Fibroblast of lung (primary cell): ENCODE measurements at places on chromosomes 7 and 10.
A peak's percentile ranks its signal among the peaks of the same experiment; 100 is the strongest.

DNA sequence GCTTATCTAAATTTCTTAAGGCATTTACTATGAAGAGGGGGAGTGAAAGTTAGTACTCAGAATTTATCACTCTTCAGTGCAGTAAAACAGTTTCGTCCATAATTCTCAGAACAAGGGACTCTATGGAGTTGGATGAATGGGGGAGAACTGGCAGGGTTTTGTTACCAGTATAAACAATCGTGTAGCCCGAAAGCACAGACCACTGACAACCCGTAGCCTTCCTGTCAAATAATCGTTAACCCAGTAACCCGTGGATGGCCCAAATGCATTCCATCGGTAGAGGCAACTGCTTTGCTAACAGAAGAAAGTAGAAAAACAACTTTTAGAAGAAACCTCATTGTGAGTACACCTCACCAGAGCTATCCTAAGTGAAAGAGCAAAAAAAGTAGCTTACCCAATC is 583.9 kb downstream of the NXPH1 start:
- DNase-seq: no peak

- DNase-seq: peak; percentile 78
These were observed 13.4 kb downstream of the LRRC17 start for GRCh38 chr7:102925976-102926782.

GRCh38 chr7:42045961-42046360 is 191.0 kb downstream of the GLI3 start:
- DNase-seq: no peak

DNA sequence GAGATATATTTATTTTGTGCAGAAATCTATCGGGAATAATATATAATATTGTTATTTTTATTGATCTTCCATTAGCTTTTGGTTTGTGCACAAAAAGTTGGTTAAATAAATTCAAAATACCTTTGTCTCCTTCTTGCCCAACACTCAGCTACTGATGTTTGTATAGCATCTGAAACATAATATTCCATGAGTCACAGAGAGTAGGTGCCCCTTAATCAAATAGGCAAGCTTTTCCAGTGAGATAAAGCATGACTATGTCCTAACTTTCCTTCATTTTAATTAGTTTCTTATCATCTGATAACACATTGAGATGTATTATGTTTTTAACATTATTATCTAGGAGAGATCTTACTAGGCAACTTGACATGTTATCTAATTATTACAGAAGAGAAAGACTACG is 432.2 kb downstream of the KIF20B start:
- DNase-seq: no peak

DNA sequence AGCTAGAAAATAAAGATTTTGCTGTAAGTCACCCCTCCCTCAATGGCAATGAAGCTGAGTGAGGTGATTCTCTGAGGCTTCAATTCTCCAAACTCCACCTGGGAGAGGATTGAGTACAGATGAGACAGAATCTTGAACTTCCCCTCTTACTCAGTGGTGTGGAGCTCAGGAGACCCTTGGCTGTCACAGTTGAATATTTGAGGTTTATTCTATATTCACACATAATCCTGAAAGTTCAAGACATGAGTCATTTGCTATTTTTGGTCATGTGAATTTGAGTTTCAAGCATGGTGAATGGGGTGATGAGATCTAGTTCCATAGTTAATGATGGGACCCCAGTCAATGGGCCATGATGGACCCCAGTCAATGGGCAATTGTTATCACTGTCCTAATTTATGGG is 13.9 kb upstream of the TECTB start:
- DNase-seq: peak; percentile 18

DNA sequence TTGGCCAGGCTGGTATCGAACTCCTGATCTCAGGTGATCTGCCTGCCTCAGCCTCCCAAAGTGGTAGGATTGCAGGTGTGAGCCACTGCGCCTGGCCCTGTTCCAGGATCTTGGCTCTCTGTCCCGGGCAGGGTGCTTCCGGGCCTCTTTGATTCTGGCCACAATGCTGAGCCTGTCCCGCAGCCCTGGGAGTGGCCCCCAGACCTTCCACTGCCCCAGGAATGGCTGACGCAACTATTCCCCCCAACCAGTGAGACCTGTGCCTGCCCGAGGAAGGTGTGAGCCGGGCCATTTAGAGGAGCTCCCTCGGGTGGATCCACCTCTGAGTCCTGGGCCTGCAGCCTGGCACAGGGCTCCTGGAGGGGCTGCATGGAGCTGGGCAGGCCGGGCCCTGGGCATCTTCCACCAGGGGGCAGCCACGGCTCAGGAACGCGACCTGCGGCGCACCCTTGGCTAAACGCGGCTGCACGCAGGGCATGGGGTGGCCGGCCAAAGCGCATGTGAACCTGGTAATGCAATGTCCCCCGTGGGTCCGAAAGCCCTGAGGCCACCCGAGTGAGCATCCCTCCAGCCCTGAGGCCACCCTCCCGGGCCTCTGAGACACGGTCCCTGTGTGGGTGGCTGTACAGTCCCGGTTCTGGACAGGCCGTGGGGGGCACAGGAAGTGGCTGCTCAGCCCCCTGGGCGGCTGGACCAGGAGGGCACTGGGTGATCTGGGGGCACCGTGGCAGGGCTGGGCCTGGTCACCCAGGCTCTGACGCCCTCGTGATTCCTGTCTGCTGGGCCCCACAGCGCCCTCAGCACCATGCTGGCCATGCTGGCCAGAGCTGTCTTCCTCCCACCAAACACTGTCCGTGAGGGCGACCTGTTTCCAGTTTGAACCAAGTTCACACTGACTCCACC is 24.8 kb downstream of the GRIFIN start:
- peak; percentile 54 for DNase-seq

DNA sequence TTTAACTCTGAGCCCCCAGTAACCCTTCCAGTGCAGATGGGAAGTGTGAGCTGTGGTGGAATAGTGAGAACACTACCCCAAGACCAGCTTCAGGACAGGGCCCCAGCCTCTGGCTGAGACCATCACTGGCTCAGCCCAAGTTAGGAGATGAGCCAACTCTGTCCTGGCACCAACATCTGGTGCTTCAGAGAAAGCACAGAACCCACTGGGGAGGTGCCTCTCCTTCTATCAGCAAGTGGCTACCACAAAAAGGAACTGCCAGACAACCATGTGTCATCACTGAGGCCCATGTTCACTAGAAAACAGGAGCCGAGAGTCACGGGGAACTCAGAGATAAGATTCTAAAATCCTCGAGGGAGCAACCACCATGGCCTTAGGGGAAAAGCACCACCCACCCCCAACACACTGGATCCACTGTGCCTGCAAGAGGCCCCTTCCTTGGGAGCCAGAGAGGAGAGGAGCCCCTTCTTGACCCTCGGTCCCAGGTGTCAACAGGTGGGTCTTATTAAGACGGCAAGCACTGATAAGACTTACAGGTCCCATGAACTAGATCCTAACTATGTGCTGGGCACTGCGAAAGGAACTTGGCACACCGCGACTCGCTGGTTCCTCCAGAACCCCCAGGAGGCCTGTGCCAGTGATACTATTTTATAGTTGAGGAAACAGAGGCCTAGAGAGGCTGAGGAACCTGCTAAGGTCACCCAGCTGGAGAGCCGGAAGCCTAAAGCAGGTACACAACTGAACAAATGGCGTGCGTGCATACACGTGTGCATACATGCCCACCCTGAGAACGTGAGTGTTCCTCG is 102.7 kb downstream of the FAM53B start:
- peak; percentile 66 for DNase-seq

DNA sequence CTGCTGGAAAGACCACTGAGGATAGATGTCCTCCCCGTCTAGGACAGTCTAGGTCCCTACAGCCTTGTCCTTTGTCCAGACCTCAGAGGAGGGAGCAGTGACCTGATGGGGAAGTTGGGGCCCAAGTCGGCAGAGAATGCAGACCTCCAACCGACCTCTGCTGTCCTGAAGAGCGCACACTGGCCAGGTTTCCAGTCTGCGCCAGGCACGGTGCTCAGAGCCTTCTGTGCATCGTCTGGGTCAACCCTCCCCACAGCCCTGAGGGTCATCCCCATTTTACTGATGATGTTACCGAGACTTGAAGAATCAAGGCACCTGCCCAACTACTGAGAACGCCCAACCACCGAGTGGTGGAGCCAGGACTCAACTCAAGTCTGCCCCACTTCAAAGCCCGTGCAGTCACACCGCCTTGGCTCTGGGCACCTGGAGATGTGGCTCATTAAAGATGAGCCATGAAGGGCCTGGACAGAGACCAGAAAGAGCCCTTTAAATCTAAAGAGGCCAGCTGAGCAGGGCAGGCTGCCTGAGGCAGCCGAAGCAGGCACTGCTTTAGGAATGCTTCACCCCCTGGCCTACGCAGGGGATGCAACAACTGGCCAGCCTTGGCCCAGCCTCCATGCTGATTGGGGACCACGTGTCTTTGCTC is 4.4 kb downstream of the ITPRIP start:
- peak; percentile 8 for DNase-seq

GRCh38 chr7:119086026-119086425 is 861.5 kb downstream of the ANKRD7 start:
- DNase-seq: no peak

DNA sequence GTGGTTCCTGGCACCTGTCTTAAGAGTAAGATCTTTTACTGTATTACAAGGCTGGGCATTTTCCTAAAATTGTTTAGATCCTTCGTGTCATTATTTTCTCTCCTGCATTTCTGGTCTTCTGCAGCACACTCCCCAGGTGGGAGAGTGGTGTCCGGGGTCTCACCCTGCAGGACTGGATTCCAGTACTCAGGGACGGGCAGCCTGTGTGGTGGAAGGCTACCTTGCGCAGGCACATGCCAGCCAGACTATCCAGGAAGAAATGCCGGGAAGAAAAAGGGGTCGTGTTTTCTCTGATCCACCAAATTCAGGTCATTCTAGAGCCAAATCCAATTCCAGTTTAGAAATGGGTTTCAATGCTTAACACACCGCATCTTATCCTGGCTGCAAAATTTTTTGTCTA is 27.7 kb downstream of the CNPY1 start:
- DNase-seq: no peak

- DNase-seq: no peak
These were observed 285.9 kb downstream of the ADARB2 start for GRCh38 chr10:1451362-1451888.

DNA sequence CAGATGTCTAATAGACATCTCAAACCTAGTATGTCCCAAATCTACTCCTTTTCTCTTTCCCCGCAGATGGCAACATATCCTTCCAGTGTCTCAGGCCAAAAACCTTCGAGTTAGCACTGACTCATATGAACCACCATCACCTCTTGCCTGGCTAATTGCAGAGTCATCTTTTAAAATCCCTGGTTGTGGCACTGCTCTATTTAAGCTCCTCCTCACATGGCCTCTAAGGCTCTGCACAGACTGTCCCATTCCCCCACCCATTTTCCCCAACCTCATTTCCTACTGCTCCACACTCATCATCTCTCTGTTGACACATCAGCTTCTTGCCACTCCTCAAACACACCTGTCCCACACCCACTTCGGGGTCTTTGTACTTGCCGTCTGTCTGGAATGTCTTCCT is 16.8 kb upstream of the HBP1 start:
- DNase-seq: peak; percentile 63

DNA sequence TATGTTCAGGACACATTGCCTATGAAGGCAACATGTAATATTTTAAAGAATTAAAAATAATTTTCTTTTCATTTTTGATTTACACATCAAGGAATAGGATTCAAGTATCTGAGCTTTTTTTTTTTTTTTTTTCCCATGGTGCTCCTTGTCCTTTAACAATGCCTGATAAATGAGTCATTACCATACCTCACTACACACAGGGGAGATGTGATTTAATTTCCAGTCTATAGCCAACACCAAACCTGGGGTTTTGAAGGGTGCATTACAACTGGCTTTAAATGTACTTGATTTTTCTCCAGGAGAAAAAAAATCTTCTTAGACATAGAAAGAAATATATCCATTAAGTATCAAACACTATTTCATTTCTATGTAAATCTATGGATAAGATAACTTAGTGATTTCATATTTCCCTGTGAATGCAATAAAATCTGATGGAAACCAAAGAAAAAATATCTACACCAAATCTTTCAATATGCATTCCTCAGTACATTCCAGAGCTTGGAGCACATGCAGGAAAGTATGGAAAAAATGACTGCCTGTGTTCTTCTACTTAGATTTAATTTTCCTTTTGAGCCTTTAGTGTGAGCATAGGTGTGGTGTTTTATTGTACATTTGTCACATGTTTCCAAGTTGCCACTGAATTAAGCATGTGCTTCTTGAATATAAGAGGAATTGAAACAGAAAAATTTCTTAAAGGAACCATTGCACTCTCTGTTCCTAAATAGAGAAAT is 204.8 kb upstream of the MEOX2 start:
- DNase-seq: no peak

DNA sequence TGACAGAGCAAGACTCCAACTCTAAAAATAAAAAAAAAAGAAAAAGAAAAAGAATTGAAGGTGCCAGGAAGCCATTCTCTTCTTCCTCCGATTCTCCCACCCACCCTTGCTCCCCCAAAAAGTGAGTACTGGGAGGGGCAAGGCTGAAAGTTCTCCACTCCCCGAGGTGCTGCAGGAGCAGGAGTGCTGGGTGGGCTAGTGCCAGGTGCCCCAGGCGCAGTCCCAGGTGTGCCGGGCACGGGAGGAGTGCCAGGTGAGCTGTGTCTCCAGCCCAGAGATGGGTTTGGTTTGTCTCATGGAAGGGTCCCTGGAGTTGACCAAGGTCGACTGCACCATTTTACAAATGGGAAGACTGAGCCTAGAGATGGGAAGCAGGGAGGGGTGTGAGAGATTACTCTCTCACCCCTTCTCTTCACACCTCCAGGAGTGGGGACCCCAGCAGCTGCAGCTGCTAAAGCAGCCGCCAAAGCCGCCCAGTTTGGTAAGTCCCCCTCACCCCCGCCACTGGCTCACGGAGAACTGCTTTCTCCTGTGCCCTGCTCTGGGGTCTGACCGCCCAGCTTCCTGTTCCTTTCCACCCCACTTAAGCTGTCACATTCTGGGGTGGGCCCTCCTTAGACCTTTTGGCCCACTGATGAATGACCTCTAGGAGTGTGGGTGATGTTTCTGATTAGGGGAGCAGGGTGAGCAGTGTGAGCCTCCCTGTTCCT is 26.2 kb upstream of the LIMK1 start:
- no peak for DNase-seq
